ENCODE measurements at places on chromosomes 1 and 21.

DNA sequence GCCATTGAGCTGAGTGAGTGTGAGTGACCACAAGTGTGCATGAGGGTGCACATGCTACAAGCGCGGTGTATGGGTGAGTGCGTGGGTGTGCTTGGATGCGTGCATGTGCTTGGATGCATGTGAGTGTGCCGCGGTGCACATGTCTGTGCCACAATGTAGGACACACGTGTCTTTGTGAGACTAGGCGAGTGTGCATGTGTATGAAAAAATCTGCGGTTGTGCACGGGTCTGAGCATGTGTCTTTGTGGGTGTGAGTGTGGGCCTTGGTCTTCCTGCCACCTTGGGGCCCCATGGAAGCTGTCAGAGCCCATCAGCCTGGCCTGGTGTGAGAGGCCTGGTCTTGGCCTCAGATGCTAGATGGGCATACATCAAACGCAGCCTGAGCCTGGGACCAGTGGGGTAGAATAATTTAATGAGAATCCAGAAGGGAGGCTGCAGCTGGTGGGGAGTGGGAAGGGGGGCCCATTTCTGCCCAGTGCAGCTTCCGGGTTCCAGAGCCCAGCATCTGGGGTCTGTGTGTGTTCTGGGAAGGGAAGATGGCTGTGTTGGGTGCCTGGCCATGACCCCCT lies 103.9 kb upstream of the SLC2A1 start:
- DNase-seq, result no peak

DNA sequence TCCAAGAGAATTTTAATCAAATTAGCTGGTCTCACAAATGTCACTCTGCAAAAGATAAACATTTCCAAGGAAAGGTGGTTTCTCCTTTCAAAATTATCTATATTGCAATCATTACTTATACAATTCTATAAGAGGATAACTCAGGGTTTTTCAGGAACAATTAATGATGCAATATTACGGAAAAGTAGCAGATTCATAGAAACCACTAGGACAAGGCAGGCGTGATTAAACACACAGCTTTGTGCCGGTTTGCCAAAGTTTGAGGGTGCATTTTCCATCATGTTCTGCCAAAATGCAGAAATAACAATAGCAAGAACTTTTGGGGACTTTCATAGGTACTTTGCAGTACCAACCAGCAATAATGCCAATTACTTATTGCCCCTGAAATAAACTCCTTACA lies 605 bp downstream of the TNFRSF9 start:
- no peak for DNase-seq

DNA sequence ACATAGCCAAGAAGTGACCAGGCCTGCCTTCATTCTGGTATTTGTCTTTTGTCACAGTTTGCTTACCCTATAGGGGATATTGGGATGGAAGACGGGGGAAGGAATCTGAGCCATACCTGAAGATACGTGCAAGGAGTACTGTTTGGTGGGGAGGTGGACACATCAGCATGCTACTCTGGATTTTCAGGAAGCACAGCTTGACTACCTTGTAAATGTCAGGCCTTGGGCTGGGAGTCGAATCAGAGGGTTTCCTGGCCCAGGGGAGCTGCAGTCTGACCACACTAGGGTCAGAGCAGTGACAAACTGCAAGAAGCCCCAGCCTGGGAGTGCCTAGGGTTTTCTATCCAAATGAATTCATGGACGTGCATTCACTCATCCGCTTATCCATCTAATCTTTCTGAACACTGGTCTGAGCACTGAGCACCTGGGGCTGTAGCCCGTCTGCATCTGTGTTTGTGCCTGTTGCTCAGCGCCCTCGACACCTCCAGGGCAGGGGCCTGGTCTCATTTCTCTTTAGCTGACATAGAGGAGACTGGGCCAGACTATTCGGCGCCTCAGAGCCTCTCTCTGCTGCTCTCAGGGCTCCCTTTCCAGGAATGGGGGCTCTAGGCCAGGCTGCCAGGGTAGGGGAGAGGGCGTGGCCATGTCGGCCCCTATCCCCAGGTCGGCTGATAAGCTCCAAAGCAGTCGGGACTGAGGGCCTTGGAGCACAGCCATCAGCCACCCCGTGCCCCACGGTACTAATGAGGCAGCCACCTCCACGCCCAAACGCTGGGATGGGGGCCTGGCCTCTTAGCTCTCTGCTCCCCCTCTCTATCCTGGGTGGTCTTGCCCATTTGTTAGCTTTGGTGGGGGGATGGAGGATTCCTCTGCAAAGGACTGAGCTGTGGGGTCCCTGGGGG lies 47.0 kb upstream of the SLC2A1 start:
- DNase-seq, result no peak

GRCh38 chr1:39258146-39258924 lies 53.8 kb downstream of the MACF1 start:
- DNase-seq, result peak; percentile 68

DNA sequence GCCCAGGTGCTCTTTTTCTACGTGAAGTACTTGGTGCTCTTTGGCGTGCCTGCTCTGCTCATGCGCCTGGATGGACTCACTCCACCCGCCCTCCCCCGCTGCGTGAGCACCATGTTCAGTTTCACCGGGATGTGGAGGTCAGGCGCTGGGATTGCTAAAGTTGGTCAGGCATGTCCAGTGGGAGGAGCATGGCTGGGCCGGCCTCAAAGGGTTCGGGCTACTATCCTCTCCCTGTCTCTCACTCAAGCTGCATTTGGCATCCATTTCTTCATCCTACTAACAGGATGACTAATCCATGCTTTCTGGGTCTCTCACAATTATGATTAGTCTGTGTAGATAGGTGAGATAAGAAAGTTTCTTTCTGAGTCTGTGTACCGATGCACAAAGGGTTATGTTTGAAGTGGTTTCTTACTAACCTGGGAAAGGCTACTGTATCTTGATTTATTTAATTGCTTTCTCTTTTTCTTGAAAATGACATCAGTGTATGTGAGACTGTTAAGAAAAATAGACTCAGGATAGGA lies 135.9 kb downstream of the HHAT start:
- DNase-seq, result no peak

- DNase-seq, result no peak
Measured at GRCh38 chr1:181050922-181051321, 17.1 kb downstream of the MR1 start.

DNA sequence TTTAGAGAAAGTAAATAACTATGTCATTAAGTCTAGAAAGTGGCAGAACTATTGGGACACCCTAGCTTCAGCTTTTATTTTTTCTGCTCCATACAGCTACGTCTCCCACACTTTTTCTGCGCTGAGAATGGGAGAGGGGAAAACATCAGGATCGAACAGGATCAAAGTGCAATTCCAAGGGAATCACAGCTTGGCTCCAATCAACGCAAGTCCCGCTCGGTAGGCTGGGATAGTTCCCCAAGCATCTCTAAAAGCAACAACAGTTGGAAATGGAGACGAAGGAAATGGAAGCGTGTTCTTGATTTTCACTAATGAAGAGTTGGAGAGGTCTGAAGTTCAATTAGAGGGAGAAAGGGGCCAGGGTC lies 536 bp downstream of the HMGCL start:
- no peak for DNase-seq

DNA sequence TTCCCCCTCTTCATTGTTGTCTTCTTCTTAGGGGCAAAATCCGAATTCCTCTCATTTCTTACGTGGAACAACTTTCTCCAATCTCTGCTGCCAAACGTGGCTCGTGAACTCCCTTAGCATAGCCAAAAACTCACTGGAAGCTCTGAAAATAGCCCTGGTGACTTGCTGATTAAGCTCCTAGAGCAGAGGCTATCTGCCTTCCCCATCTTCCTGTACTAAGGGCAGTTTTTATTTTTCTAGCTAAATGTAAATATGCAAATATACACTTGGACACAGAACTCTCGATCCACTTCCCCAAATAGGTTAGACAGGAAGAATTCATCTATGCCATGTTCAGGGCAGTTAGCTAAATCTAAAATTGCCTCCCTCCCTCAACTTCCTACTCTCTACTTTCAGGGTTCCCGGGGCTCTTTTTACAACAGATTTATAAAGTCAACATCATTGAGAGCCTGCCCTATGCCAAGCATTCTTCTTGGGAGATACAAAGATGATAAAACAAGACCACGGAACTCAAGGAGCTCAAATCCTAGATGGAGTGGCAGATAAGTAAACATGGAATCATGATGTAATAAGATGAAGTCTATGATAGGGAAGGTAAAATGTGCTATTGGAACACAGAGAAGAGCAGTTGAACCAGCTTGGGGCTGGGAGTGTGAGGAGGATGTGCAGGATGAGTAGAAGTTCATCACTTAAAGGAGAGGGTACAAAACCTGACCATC lies 59.4 kb upstream of the FMOD start:
- DNase-seq, result no peak

DNA sequence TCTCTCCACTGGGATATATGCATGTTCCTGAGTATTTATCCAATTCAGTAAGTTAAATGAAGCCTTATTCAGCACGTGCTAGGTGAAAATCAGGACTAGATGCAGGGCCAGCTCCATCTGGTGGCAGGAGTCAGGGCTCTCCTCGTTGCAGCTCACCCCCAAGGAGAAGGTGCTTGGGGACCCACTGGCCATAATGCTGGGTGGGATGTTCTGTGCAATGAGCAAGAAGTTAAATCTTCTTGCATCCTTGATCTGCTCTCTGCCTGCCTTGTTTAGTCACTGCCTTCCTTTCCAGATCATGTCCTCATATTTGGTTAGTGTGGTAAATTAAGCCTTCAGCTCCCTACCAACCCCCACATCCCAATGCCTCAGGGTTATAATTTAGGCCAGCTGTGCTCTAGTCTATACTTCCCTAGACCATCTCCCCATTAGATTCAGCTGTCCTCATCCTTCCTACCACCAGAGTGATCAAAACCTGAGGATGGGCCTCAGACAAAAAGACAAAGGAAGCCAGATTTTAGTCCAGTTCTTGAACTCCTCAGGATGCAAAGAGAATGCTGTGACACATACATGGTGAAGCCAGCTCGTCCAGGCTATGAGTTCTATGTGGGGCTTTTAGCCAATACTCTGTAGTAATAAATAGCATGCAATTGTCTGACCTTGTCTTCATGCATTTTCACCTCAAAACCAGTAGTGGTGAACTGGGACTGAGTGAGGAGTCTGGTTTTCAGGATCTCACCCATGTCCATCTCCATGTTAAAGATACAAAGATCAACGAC lies 55.9 kb downstream of the SEC16B start:
- peak; percentile 54 for DNase-seq

DNA sequence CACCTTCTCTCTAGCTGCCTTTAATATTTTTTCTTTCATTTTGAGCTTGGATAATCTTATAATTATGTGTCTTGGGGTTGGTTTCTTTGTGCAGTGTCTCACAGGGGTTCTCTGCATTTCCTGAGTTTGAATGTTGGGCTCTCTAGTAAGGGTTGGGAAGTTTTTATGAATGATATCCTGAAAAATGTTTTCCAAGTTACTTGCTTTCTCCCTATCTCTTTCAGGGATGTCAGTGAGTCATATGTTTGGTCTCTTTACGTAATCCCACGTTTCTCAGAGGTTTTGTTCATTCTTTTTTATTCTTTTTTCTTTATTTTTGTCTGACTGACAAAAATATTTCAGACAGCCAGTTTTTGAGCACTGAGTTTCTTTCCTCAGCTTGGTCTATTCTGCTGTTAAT lies 55.4 kb upstream of the CCDC190 start:
- DNase-seq, result no peak

GRCh38 chr1:76632136-76632535 lies 235.1 kb upstream of the ST6GALNAC5 start:
- no peak for DNase-seq

- DNase-seq, result no peak
Measured at GRCh38 chr1:6476483-6476882, 10.5 kb upstream of the TNFRSF25 start.

DNA sequence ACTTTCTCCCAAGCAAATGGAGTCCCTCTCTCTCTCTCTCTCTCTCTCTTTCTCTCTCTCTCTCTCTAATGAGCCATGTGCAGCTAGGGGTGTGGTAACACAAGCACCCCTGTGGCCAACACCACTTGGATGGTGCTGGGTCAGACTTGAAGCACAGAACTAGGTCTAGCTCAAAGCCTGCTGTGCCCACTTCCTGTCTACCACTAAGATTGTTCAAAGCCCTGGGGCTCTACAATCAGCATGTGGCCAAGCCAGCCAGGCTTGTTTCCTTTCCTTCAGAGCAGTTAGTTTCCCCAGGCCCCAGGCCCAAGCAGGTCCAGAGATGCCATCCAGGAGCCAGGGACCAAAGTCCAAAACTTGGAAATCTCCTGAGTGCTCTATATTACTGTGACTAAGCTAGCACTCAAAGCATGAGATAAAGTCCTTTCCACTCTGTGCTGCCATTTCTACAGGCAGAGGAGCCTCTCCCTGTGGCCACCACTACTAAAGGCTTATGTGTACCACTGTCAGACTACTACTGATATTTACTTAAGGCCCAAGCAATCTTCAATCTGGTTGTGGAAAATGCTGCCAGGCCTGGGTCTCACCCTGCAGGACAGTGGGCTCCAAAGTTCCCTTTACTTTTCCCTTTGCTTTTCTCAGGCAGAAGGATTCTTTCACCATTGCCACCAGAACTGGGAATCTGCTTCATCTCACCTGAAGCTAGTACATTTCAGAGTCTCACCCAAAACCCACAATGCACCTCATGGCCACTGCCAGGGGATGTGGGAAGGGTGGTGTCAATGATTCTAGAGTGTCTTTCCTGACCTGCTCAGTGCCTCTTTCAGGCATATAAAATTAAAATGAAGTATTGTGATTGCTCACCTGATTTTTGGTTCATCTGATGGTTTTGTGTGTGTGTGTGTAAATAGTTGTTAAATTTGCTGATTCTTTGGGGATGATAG lies 999.5 kb downstream of the NCAM2 start:
- no peak for DNase-seq

DNA sequence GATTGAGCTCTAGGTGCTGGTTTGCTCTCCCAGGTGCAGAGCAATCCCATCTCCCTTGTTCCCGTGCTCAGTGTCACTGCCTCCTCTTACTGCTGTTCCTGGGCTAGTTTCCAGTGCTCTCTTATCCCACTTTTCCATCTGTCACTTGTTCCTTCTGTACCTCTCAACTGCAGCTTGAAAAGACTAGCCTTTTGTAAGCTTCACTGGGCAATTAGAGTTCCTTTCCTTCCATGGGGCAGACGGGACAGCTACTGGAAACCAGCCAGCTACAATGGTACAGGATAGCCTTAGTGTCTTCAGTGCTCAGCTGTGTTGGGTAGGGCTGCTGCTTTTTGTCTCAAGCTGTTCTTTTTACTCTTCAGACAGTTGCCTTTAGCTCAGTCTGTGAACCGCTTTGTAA lies 31.6 kb downstream of the AGT start:
- no peak for DNase-seq

DNA sequence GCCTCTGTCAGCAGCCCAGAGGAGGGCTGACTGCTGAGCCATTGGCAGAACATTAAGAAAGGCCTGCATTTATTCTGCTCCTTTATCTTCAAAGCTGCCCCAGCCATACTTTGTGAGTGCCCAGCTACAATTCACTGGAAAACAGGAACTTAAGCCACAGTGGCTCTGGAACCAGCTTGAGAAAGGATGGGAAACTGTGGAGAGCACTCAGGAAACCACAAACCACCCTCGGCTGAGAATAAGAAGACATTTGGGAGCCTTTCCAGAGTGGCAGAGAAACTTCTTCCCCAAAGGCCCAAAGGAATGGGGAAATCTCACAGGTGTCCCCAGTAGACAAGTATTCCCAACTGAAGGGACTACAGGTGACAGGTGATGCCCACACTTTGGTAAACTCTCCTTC lies 1.8 kb downstream of the LAMB3 start:
- no peak for DNase-seq
